ENCODE measurements at places on chromosomes 5 and 9.

- DNase-seq: no peak
Observed at GRCh38 chr5:17604951-17605350, 968 bp downstream of the TAF11L11 start.

- peak; percentile 26 for DNase-seq
Observed at GRCh38 chr5:82349652-82350051, 71.5 kb upstream of the RPS23 start.

DNA sequence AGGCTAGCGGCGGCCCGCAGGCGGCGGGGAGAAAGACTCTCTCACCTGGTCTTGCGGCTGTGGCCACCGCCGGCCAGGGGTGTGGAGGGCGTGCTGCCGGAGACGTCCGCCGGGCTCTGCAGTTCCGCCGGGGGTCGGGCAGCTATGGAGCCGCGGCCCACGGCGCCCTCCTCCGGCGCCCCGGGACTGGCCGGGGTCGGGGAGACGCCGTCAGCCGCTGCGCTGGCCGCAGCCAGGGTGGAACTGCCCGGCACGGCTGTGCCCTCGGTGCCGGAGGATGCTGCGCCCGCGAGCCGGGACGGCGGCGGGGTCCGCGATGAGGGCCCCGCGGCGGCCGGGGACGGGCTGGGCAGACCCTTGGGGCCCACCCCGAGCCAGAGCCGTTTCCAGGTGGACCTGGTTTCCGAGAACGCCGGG is 253 bp downstream of the SLC12A2 start:
- no peak for DNase-seq

- no peak for DNase-seq
Observed at GRCh38 chr9:125890826-125891225, 143.7 kb downstream of the PBX3 start.

DNA sequence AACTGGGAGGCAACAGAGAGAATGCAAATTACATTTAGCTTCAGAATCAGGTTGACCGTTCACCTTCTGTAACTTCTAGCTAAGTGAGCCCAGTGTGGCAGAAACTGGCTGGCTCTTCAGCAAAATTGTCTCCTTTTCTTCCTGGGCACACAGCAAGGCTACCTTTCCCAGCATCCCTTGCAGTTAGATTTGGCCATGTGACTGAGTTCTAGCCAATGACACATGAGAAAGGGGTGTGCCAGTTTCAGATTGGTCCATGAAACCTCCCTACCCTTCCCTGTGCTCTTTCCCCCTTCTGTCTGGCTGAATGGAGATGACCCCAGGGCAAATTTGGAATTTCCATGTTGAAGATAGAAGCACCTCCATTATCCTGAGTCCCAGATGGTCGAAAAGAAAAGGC is 72.5 kb upstream of the SMIM23 start:
- DNase-seq: no peak

- DNase-seq: no peak
Observed at GRCh38 chr5:136729901-136730355, 364.6 kb upstream of the TRPC7 start.

DNA sequence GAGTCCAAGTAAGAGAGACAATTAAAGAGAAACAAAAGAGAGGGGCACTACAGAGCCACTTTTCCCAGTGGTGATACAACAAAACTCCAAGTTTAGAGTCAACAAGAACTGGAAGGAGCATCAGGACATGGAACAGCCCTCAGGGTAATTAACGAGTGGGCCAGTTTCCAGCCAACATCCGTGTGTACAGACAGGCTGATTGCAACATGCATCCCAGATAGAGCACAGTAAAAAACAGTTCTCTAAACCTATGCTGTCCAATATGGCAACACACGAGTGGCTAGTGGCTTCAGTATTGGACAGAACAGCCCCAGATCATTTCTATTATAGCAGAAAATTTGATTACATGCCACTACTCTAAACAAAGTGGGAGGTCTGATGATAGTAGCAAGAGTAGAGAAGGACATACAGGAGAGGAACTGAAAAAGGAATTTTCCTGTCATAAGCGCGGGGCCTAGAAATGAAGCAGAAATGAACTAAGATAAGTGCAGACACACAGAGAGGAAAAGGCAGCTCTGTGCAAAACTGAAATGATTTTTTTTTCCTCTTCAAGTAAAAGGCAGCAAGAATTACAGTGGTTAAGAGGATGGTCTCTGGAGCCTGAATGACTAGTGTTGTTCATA is 175.6 kb upstream of the CCNG1 start:
- no peak for DNase-seq

DNA sequence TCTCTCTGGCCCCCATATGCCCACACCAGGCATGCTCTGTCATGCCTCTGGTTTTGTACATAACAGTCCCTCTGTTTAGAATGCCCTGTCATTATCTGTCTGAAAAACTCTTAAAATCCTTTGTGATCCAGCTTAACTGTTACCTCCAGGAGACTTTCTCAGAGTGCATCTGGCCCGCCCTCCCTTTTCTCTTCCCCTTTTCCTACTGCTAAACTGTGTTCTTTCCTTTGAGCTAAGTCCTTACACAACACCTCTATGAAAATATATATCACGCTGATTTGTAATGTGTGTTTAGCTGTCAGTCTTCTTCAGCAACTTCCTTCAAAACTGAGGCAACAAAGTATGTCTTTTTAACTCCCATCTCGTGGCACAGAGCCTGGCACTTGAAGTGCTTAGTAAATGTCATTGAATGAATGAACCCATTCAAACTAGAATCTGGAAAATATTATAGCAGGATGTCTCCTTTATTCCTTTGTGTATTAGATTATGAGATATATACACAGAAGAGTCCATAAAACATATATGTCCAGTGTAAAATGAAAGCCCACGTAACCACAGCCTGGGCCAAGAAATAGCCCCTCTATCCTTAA is 166.2 kb upstream of the KLF9 start:
- no peak for DNase-seq
